Stimulated activated CD4-positive, alpha-beta T cell treated with anti-CD3 and anti-CD28 coated beads, TNF-alpha, amount 100 ng/mL, for 24 hours (primary cell): ENCODE measurements at places on chromosomes 11 and 22.

DNA sequence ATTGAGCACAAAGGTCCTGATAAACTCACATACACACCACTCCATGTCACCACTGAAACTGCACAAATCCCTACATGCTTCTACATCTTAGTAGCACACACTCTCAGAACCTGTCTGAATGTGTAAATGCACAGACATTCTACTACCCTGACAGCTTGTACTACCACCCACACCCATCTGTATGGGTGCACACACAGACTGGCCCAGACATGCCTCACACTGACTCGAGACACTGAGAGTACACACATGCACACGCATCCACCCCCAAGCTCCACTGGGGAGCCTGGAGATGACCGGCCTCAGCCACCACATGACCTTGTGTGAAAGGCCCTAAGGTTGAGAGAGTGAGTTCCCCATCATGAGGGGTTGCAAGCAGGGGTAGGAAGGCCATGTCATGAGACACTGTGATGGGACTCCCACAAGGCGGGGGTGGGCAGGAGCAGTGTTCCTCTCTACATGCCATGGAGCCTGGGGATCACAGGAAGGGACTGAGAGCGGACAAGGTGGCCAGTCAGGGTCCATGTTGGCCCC, 28.1 kb downstream of the ARAP1 start:
- DNase-seq: no peak

GRCh38 chr11:111748035-111748804, 18.0 kb downstream of the PPP2R1B start:
- DNase-seq: no peak

DNA sequence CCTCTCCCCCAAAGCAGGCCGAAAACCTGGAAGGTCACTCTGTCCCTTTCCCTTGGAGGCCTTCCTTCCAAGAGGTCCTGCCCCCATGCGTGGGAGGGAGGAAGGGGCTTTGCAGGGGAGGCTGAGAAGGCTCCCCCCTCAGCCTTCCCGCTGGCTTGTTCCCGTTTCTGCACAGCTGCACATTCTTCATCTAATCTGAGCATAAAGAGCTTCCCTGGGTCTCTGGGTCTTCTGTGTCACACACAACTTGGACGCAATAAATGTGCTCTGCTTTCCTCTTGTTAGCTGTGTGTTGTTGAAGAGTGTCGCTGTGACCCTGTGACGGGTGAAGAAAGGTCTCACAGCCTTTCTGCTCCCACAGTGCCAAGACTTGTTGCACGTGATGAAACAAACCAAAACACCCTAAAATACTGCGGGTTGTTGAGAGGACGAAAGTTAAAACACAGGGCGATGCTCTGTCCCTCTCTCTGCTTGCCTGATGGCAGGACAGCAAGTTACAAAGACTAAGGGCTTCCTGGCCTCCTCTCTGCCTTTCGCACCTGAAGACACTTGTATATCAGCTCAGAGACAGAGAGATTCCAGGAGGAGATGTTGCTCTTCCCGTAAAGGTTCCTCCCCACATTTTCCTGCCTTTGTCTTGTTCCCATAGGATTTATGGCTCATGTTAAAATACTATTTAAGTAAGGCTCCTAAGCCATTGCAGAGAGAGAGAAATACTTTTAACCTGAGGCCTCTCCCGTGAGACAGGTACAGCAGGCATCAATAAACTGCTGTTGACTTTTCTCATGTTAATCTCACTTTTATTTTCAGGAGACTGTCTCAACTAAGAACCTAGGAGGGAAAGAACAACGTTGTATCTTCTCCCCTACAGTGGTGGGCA, 15.4 kb upstream of the IFITM3 start:
- no peak for DNase-seq

DNA sequence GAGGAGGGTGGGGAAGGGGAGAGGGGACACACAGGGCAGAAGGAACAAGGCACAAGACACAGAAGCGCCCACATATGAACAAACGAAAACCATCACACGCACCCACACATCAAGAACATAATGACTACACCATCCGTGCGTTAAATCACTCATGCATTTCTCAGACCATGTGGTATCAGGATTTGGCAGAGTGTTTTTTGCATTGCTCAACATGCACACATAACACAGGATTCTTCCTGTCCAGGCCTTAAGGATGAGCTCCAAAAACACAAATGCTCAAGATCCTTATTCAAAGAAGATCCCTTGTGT, 309.5 kb downstream of the CADM1 start:
- DNase-seq: no peak

GRCh38 chr11:129163714-129164164, 28.4 kb downstream of the ARHGAP32 start:
- no peak for DNase-seq
